ENCODE measurements at places on chromosomes 13 and 19. TPM values are rescaled to one million over a fixed set of nuclear protein-coding genes. Genes with fewer than 3 reads are reported as not detected.

DNA sequence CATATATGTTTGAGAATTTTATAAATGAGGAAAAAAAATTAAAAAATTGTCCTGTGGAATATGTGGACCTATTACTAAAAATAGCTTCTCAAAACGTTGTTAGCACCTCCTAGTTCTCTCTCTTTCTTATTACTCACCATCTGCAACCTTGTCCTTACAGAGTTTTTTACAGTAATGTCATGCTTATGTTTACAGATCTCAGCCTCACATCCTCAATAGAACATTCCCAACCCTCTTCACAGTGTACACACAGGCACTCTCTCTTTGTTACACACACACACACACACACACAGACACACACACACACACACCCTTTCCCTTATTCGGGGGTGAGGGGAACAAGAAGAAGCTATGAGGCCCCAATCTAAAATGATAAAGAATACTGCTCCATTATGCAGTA lies 197.7 kb downstream of the SLITRK6 start:
- H3K27ac ChIP-seq, result no peak overlapping the region
- no peaks in the 10 kb centered on the region for H3K36me3 ChIP-seq
- H3K27me3 ChIP-seq, result no peaks in the 10 kb centered on the region
- DNase-seq, result no peak

The SBK2 gene
- 2.4 TPM for total RNA-seq

DNA sequence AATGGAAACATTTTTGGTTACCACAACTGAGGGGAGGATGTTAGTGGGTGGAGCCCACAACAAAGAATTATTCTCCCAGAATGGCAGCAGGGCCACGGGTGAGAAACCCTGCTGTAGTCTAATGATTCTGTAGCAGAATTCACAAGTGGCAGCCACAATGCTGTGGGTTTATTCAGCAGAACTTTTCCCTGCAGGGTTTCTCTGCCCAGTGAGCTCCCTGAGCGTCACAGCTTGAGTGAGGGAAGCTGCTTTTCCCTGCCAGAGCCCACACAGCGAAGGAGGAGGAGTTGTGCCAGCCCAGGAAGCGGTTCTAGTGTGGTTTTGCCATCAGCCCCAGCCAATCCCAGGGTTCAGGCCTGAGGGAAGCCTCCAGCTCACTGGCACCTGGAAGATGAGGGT lies 4.4 kb downstream of the ATP12A start:
- H3K27ac ChIP-seq, result no peak overlapping the region
- peaks cover 21% of the 10 kb centered on the region for H3K4me1 ChIP-seq
- H3K4me3 ChIP-seq, result no peak overlapping the region
- DNase-seq, result no peak
- H3K27me3 ChIP-seq, result peaks cover 17% of the 10 kb centered on the region

DNA sequence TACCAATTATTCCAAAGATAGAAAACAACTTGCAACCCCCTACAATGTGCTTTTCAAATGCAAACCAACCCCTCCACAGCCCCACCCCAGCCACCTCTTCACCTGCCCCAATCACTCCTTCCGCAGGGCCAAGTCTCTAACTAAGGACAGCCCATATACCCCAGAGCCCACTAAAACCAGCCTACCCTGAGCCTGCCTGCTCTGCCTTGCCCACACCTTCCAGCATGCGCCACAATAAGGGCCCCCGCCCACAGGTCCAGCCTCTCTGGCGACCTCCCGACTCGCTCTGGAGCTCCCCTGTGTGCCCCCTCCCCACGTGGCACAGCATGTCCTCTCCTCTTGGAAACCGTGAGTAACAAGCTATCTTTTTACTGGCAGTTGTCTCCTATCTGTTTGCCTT lies 42.8 kb upstream of the MEDAG start:
- H3K27me3 ChIP-seq, result no peaks in the 10 kb centered on the region
- H3K4me1 ChIP-seq, result peaks cover 24% of the 10 kb centered on the region
- no peak for DNase-seq
- no peak overlapping the region for H3K4me3 ChIP-seq
- no peaks in the 10 kb centered on the region for H3K36me3 ChIP-seq

The PSMD8 gene
- 325 TPM for total RNA-seq

The PSPN gene
- 0.88 TPM for total RNA-seq

DNA sequence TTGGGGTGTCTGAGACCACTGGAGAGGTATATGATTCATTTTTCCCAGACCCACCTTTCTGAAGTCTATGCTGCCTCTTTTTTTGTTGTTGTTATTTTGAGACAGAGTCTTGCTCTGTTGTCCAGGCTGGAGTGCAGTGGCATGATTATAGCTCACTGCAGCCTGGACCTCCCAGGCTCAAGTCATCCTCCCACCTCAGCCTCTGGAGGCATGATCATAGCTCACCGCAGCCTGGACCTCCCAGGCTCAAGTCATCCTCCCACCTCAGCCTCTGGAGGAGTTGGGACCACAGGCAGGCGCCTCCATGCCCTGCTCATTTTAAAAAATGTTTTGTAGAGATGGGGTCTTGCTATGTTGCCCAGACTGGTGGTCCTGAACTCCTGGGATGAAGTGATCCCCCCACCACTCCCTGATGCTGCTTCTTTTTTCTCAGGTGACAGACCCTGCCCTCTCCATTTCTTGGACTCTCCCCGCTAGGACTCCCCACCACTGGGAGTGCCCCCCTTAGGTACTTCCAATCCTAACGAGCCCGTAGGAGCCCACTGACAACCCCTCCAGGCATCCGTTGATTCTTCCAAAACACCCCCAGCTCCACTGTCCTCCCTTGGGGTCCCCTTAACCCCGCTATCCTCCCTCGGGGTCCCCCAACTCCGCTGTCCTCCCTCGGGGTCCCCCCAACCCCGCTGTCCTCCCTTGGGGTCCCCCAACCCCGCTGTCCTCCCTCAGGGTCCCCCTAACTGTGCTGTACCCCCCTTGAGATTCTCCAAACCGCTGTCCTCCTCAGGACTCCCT lies 45.4 kb downstream of the ARHGEF18 start:
- DNase-seq, result no peak
- no peak overlapping the region for H3K27ac ChIP-seq
- H3K4me3 ChIP-seq, result peak overlapping the region; percentile 68

The THAP8 gene
- 5.9 TPM for total RNA-seq
